NCI-H2171 treated with DMSO at 0.1 percent for 48 hours (cell line): ENCODE measurements at places on chromosomes 1 and 21.

DNA sequence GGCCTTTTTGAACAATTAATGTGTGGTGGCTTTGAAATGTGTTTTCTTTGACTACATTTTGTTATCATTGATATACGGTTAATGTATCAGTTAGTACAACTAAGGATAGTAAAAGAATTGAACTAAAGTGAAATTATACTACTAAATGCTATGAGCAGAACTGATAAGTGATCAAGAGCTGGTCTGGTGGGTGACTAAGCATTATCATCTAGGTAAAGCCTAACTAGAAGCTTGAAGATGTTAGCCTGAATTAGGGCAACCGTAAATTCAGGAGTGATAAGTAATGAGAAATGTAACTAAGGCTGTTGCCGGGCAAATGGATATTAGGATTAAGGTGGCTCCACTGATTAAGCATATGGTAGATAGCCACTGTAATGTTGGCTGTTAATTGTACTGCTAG, 16.0 kb upstream of the GCLM start:
- DNase-seq: no peak

- DNase-seq: no peak
Observed at GRCh38 chr1:186967656-186968394, 139.1 kb downstream of the PLA2G4A start.

DNA sequence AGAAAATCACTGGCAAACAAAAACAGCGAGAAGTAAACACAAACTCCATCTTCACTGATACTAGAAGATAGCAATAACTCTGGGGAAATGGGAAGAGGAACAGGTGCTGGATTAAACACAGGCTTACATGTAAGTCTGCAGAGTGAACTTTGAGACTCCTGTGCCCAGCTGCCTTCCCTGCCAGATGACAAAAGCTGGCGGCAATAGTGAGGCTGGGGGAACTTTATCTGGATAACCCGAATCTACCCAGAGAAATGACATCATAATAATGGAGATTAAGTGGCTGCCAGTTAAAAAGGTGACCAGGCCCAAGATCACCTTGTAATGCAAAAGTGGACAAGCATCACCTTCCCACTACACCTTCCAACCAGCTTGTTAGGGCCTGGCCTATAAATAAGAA, 184.5 kb downstream of the CHRM3 start:
- DNase-seq: no peak

DNA sequence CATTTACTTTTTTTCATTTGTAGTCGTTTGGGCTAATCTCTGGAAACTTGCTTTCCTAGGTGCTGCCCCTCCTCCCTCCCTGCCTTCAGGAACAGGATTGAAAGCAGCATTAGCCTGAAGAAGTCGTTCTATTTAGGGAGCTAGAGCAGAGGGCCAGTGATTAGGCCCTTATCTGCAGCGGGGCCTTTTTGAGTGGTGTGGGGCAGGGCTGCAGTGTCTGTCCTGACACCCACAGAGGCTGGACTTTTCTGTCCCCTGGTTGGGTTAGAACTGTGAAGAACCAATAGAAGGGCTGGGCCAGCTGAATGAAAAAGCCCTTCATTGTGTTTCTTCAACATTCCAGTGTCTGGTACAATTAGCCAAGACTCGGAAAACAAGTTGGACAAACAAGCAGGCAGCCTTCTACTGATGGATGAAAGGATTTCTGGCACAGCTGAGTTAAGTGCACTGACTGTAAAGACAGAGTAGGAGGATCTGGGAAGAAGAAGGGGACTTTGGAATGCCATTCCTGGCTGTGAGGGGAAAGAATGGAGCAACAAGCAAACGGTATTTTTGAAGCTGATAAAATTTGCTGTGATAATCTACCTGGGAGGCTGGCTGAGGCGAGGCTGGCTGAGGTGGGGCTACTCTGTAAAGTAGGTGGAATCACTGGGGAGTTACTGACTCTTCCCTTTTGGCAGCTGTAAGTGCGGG, 9.7 kb downstream of the MACF1 start:
- DNase-seq: no peak
